ENCODE measurements at places on chromosomes 16 and 17. TPM values are rescaled to one million over a fixed set of nuclear protein-coding genes. Genes with fewer than 3 reads are reported as not detected.
A peak's percentile ranks its signal among the peaks of the same experiment; 100 is the strongest.

KRT9 gene
- not detected for polyA plus RNA-seq

CPHXL2 gene
- not detected for polyA plus RNA-seq

DNA sequence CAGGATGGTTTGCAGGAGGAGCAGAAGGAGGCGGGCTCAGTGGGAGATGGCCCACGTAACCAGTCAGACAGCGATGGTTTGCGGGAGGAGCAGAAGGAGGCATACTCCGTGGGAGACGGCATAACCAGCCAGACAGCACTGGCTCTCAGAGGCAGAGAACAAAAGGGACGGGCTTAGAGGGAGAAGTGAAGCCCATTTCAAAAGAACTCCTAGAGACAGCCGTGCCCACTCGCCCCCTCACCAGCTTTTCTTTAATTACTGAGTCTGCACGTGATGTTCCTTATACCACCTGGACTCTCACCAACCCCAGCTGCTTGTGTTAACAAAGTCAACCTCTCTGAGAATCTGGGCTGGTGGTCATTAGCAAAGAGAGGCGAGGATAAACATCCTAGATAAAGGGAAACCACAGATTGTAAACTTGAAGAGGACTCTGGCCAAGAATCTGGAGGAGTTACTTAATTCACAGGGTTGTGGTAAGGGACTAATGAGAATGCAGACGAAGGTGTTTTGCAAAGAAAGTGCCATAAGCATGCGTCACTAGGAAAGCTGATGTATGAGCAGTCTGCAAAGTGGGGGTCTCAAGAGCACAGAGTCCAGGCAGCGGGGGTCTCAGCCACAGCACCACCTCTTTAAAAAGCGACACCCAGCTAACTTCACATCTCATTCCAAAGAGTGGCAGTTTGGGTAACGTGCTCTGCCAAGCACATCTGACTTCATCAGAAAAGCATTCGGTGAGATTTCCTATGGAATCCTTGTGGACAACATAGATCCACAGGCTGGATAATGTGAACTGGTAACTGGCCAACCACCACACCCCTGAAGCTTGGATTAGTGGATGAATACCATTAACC, 51.7 kb downstream of the NXN start:
- no peak overlapping the region for H3K4me3 ChIP-seq
- no peaks in the 10 kb centered on the region for H3K4me1 ChIP-seq
- H3K27me3 ChIP-seq, result no peaks in the 10 kb centered on the region
- no peak for DNase-seq
- no peak overlapping the region for H3K27ac ChIP-seq

- no peaks in the 10 kb centered on the region for H3K36me3 ChIP-seq
- DNase-seq, result no peak
- H3K4me3 ChIP-seq, result no peak overlapping the region
- no peak overlapping the region for H3K27ac ChIP-seq
- H3K27me3 ChIP-seq, result no peaks in the 10 kb centered on the region
- H3K4me1 ChIP-seq, result peaks cover 3% of the 10 kb centered on the region
Observed at GRCh38 chr16:11495066-11495407, 91.7 kb downstream of the LITAF start.

- H3K27me3 ChIP-seq, result no peaks in the 10 kb centered on the region
- peaks cover 26% of the 10 kb centered on the region for H3K4me1 ChIP-seq
- no peak overlapping the region for H3K4me3 ChIP-seq
- DNase-seq, result no peak
Observed at GRCh38 chr17:77785312-77785905, 173.1 kb upstream of the TNRC6C start.

DNA sequence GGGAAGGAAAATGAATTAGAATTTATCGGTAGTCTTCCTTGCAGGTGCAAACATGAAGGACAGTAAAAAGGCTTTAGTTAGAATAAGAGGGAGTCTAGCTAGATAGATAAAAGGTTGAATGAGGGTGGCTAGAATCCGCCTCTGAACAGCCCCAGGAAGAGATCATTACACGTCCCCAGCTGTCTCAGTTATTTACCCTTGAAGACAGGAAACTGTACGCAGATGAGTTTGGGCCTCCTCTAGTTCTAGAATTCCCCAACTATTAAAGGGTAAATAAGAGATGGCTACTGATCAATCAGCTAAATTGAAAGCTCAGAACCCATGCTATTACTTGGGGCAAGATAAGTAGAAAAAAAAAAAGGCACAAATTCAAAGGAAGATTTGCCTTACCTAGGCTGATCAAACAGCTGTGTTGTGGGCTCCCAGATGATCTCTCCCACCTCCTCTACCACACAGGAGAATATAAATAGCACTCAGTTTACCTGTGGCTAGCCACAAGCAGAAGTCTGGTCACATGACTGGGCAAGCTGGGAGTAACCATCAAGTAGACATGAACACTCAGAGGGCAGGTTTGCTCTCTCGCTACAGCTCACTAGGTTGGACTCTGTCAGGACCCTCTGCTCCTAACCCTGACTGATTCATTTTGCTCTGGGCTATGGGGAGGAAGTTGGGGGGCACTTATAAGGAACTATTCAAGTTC, 17.0 kb downstream of the FAM117A start:
- H3K4me3 ChIP-seq, result peak overlapping the region; percentile 33
- DNase-seq, result peak; percentile 65
- peaks cover 96% of the 10 kb centered on the region for H3K4me1 ChIP-seq
- H3K27ac ChIP-seq, result peak overlapping the region; percentile 89

GRCh38 chr16:87076950-87077749, 240.0 kb downstream of the C16orf95 start:
- no peak for DNase-seq
- no peak overlapping the region for H3K27ac ChIP-seq
- no peaks in the 10 kb centered on the region for H3K36me3 ChIP-seq

GRCh38 chr17:14201021-14201987, 35.4 kb downstream of the CDRT15 start:
- H3K4me3 ChIP-seq, result peak overlapping the region; percentile 0
- no peaks in the 10 kb centered on the region for H3K27me3 ChIP-seq
- DNase-seq, result peak; percentile 81
